ENCODE measurements at places on chromosomes 16 and 17. TPM values are rescaled to one million over a fixed set of nuclear protein-coding genes. Genes with fewer than 3 reads are reported as not detected.

The CA7 gene
- not detected for total RNA-seq

The G6PC1 gene
- not detected for total RNA-seq

The CACNG3 gene
- not detected for total RNA-seq

The BRIP1 gene
- 13.7 TPM for total RNA-seq

The TNS4 gene
- total RNA-seq, result not detected

The SPATA33 gene
- 0.85 TPM for total RNA-seq

The KRTAP1-5 gene
- total RNA-seq, result not detected

The TNFRSF17 gene
- total RNA-seq, result not detected

The PPP4C gene
- 70.7 TPM for total RNA-seq

The SHCBP1 gene
- total RNA-seq, result 19.5 TPM

The SLC38A8 gene
- 11.7 TPM for total RNA-seq

The CLEC10A gene
- not detected for total RNA-seq

The KRTAP1-3 gene
- not detected for total RNA-seq

The PRSS8 gene
- not detected for total RNA-seq

The ICAM2 gene
- 0.71 TPM for total RNA-seq

The SLC6A2 gene
- total RNA-seq, result not detected

The KRT15 gene
- total RNA-seq, result 0.13 TPM

The NPIPA1 gene
- 26.2 TPM for total RNA-seq

The SLC5A10 gene
- 0.11 TPM for total RNA-seq

The RASL10B gene
- 4.3 TPM for total RNA-seq

The SBK1 gene
- total RNA-seq, result 0.19 TPM

The CFAP20 gene
- total RNA-seq, result 49.0 TPM

The NME2 gene
- 660 TPM for total RNA-seq
